ENCODE measurements at places on chromosomes 16 and 17.

GRCh38 chr16:1537138-1537577 is 3.7 kb downstream of the TMEM204 start:
- DNase-seq, result no peak

GRCh38 chr17:8552577-8553320 is 77.8 kb downstream of the MYH10 start:
- no peak for DNase-seq

GRCh38 chr16:23994615-23995014 is 158.8 kb downstream of the PRKCB start:
- DNase-seq, result no peak

- no peak for DNase-seq
These were observed 1.0 kb downstream of the BAHCC1 start for GRCh38 chr17:81396278-81396721.

- no peak for DNase-seq
These were observed 117.7 kb downstream of the HS3ST3A1 start for GRCh38 chr17:13484020-13484419.

- DNase-seq, result no peak
These were observed at the start of gene P2RX1 for GRCh38 chr17:3915995-3916696. Gene P2RX1 (minus strand): TSS chr17:3916465. CDS start chr17:3916225, 240 bp downstream.

Measured in amygdala (tissue), 56 donors.